ENCODE measurements at places on chromosomes 6 and 20. TPM values are rescaled to one million over a fixed set of nuclear protein-coding genes. Genes with fewer than 3 reads are reported as not detected.

Gene SMLR1
- not detected for total RNA-seq

Gene ADTRP
- 1.6 TPM for total RNA-seq

DNA sequence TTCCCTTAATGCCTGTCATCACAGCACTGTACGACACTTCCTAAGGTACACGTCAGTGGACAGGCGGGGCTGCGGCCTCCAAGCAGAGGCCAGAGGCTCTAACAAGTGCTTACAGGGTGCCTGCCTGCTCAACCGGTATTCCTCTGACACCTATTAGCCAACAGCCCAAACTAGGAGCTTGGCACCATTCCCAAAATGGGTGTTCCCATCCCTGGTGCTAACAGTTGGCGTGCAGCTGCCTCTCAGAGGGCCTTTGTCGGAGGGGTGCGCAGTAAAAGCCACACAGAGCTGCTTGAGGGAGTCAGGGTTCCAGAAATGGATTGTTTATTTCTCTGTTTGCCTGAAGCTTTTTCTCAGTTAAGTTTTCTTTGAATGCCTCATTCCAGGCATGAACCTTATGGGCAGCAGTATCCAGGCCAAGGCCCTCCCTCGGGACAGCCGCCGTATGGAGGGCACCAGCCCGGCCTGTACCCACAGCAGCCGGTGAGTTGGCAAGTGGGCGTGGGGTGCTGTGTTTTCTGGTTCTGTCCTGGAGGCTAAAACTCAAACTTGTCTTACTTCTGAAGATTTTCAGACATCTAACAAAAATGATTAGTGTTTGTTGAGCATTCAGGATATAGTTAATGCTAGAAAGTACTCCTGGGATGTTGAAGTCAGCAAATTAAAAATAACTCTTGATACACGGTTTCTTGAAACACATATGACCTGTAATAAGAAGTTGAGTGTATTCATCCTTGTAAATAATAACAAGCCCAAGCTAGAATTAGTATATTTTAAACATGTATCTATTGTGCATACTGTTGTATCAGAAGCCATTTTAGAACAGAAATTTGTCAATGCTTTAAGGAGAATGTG lies 124.7 kb downstream of the TMEM242 start:
- no peak for DNase-seq

Gene GLP1R
- total RNA-seq: 0.41 TPM

DNA sequence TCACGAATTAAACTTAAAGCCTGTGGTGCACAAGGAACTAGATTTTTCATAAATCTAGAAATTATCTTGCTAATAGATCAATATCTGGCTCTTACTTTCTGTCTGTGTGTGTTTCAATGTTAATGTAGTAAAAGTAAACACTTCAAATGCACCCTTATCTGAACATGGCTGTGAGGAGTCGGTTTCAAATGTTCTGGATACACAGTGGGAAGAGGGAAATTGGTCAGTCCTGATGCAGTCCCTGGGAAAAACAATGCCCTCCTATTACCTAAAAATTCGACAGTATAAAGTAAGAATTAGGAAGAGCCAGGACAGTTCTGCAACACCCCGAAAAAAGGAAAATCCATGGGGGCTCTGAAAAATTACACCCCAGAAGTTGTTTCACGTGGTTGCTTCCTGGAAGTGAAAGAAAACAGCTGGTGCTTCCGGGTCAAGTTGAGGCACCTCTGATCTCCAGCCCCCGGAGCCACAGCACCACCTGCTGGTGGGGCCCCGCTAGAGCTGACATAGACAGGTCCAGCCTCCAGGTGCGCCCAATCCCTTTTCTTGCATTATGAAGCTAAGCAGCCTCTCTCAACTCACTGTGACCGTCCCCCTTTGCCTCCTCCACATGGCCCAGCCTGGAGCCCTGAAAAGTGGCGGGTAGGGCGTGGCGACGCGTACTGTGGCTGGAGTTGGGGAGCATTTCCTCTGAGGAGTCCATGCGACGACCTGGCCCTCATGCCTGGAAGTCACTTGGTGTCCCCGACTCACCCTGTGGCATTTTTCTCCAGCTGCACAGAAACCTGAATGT lies 8.3 kb downstream of the SEMG2 start:
- DNase-seq: no peak

Gene GTSF1L
- not detected for total RNA-seq

DNA sequence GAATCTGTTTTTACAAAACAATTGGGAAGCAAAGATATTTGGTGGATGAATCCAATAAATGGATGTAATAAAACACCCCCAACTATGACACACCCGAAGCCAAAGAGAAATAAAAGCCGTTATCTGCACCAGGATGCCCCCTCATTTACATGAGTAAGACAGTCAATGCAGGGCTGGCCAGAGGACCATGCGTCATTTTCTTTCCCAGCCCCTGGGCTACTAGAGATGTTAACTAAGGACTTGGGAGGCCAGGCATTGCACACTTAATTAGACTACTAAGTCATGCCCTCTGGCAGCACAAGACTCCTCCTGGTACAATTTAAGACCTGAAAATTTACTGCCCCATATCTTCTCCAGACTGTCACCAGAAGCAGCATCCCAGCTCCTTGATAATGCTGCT lies 3.2 kb downstream of the LEMD2 start:
- DNase-seq: no peak

- no peak for DNase-seq
Measured at GRCh38 chr20:29873946-29874345, 1383.5 kb upstream of the DEFB115 start.

Gene LTA
- total RNA-seq: not detected

DNA sequence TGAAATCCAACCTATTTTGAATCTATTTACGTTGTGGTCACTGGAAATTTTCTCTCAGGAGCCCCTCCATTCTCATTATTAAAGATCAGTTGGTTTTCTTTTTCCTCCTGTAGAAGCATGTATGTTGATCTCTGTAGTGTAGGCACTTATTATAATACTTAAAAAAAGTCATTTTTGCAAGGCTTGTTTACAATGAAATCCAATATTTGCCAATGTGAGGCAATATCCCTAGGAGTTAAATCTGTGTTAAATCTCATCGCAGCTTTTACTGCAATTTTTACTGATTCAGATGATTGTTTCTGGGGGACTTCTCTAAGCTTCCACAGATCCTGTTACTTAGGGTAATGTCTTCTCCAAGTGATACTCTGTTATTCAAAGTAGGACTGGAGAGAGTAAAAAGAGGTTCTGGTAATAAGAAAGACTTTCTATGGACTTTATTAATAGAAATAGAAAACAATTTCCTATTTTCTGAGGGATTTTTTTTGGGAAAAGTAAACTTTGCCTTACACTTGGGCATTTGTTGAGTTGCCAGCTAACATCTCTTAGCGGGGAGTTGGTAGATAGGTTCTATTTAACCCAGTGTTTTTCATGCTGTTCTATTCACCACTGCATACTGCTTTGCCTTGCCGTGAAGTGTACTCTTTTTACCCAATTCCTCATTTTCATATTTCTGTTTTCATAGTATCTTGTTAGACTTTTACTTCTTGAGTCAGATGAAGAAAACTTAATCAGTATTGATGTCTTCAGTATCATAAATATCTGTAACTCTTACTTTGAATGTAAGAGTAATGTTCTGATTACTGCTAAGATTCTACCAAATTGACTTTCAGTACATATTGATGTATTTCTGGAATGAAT lies 48.6 kb downstream of the CDKAL1 start:
- no peak for DNase-seq

DNA sequence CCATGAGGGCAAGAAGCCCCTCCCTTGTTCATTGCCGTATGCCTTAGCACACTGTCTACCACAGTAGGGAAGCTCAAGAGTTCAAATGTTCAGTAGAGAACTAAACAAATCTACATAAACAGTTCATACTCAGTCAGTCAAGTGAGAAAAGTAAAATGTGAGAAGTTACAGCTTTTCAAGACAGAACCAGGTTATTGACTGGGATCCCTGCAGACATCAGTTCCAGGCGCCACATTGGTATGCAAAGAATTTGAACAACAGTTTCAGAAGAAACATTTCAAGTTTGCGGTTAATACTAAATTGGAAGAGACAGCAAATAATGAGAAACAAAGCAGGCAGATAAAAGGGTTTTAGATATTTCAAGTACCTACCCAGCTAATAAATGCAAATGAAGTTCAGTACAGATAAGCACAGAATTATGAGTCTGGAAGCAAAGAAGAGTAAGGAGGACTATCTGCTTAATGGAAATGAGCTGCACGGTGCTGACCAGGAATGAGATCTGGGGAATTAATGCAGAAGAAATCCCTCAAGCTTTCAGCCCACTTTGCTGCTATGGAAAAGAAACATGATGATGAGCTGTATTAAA lies 246.2 kb downstream of the HACE1 start:
- no peak for DNase-seq

DNA sequence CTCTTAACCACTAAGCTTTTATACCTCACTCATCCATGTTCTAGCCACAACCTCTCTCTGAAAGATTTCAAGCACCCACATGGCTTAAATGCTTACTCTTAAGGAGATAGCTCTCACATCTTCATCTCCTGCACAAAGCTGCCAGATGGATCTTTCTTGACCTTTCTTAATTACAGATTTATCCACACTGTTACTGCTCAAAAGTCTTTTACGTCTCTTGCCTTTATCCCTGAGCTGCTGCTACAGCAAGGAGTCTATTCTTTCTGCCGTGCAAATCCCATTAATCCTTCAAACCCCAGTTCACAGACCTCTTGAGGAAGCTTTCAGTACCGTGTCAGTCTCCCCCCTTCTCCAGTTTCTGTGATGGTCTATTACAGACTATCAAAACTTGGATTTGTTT lies 54.6 kb downstream of the B4GALT5 start:
- no peak for DNase-seq

- no peak for DNase-seq
Measured at GRCh38 chr6:155313602-155314091, 637 bp downstream of the TFB1M start.

DNA sequence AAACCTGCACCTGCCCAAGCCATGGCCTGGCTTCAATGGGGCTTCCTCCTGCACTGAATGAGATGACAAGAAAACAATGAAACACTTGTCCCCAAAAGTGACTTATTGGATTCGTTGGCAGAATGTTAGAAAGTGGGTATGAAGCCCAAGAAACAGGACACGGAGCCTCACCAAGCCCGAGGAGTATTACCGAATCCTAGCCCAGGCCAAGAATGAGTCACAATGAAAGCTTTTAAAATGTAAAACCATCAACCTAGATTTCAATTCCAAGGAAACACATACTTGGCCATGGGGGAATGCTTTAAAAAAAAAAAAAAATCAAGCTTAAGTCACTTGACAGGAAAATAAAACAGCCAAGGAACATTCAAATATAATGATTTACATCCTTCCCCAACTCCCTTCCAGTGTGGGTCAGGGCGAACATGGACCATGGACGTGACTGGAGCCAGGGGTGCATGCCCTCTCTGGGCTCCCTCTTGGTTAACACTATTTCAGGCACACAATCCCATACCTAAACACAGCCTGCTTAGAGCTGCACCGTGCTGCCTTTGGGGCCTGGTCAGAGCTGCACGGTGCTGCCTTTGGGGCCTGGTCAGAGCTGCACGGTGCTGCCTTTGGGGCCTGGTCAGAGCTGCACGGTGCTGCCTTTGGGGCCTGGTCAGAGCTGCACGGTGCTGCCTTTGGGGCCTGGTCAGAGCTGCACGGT lies 3.1 kb upstream of the STX16 start:
- DNase-seq: no peak

Gene EFCAB8
- total RNA-seq: not detected

GRCh38 chr6:124203101-124203811 lies 399.6 kb downstream of the NKAIN2 start:
- DNase-seq: no peak
